Activated CD4-positive, alpha-beta T cell treated with anti-CD3 and anti-CD28 coated beads for 36 hours (primary cell): ENCODE measurements at places on chromosomes 3 and 15. TPM values are rescaled to one million over a fixed set of nuclear protein-coding genes. Genes with fewer than 3 reads are reported as not detected.

DNA sequence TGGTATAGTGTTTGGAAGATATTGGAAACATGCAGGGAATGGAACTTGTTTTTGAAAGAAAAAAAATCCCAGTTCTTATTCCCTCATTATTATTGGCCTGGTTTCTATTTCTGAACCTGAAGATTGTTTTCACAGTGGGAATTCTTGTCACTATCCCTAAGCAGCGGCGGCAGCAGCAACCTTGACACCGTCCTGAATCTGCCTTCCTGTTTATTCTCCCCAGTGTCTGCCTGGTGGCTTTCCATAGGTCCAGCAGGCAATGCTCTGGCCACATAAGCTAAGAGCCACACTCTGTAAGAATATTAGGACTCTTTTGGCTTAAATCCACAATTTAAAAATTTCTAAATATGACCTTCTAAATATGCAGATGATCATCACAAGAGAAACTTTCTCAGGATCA is 178.0 kb downstream of the PLCL2 start:
- H3K27me3 ChIP-seq = no peaks in the 10 kb centered on the region
- peaks cover 23% of the 10 kb centered on the region for H3K36me3 ChIP-seq
- no peak overlapping the region for H3K27ac ChIP-seq

Gene ZMYND10
- total RNA-seq = 1.3 TPM

Gene MYO1E
- 12.6 TPM for total RNA-seq

DNA sequence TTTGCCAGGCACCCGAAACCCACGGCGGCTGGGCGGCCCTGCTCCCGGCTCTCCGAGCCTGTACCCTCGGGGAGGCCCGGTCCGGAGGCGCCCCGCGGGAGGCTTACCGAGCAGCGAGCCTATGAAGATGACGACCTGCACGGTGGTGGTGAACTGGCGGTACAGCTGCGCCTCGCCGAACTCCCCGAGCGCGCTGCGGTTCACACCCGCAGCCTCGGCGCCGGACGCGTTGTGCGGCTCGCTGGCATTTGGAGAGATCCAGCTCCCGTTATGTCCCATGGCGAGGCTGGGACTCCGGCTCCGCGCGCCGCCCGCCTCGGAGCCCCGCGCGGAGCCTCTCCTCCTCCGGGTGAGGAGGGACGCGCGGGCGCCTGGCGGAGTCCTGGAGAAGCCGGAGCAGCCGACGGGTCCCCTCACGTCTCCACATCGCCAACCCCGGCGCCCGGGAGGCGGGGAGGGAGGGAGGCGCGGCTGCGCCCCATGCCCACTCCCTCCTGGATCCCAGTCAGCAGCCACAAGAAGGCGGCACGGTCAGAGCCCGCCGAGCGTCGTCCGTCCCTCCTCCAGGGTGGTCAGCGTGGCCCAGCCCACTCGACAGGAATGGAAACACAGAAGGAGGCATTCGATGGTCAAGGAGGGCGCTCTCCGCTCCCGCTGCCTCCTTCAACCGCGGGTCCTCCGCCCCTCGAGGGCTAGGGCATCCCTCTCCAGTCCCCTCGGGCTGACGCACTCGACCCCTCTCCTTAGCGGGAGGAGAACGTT is at the start of gene GPR176:
Gene GPR176 (minus strand): TSS at position 519 of the 762 bp plus-strand sequence. CDS start 240 bp downstream, at position 279.
- peaks cover 19% of the 10 kb centered on the region for H3K27me3 ChIP-seq
- peak within 1 kb of the TSS; percentile 73 for H3K4me3 ChIP-seq
- DNase-seq = peak; percentile 48
- H3K4me1 ChIP-seq = peaks cover 21% of the 10 kb centered on the region

Gene CAND2
- 2.1 TPM for total RNA-seq

- no peaks in the 10 kb centered on the region for H3K36me3 ChIP-seq
- no peak overlapping the region for H3K27ac ChIP-seq
- DNase-seq = no peak
- H3K4me3 ChIP-seq = no peak overlapping the region
Measured at GRCh38 chr3:36095238-36095637, 285.1 kb upstream of the STAC start.

DNA sequence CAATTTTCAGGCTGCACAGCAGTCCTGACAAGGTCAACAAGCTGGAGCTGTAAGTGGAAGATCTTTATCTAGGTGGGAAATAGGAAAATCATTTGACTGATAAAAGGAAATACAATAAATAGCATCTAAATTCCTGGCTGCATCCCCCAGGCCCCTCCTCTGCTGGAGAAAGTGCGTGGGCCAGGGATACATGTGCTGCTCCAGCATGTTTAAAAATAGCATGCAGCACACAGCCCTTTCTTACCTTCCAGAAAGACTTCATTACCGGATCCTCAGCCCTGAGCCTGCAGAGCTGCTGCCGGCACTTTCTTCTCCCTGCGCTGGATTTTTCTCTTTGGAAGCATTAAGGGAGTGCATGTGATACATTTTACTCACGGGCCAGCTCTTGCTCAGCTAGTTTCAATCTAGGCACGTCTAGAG is 77.3 kb downstream of the HMG20A start:
- no peak for DNase-seq
- H3K36me3 ChIP-seq = no peaks in the 10 kb centered on the region
- H3K27me3 ChIP-seq = no peaks in the 10 kb centered on the region

DNA sequence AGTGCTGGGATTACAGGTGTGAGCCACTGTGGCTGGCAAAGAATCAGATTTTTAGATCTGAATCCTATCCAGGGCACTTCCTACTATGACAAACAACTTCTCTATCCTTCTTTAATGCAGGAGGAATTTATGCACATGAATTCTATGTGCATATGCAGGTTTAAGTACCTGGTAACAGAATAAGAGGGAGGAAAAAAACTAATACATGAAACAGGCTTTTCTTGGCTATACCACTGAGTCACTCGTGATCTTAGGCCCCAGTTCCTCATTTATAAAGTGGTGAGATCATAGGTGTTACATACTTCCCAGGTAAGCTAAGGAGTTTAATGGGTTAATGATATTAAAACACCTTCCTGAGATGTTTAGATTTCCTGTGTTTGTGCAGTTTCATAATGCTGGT is 108.2 kb downstream of the TP63 start:
- no peak overlapping the region for H3K27ac ChIP-seq
- peaks cover 4% of the 10 kb centered on the region for H3K4me1 ChIP-seq
- H3K4me3 ChIP-seq = no peak overlapping the region
- no peak for DNase-seq

Gene GLDN
- total RNA-seq = not detected

GRCh38 chr15:69117431-69117871 is 43.0 kb upstream of the GLCE start:
- H3K4me3 ChIP-seq = no peak overlapping the region
- H3K27ac ChIP-seq = no peak overlapping the region
- H3K36me3 ChIP-seq = no peaks in the 10 kb centered on the region
- H3K27me3 ChIP-seq = peaks cover 9% of the 10 kb centered on the region
- H3K4me1 ChIP-seq = peaks cover 3% of the 10 kb centered on the region

Gene MNS1
- total RNA-seq = 0.41 TPM

GRCh38 chr3:55807210-55807609 is 320.1 kb upstream of the WNT5A start:
- H3K27ac ChIP-seq = no peak overlapping the region
- H3K36me3 ChIP-seq = no peaks in the 10 kb centered on the region
- H3K4me1 ChIP-seq = no peaks in the 10 kb centered on the region
- no peaks in the 10 kb centered on the region for H3K27me3 ChIP-seq

Gene CHL1
- not detected for total RNA-seq

GRCh38 chr3:120506828-120507774 is 56.3 kb upstream of the FSTL1 start:
- peaks cover 14% of the 10 kb centered on the region for H3K27me3 ChIP-seq
- no peak overlapping the region for H3K27ac ChIP-seq
- DNase-seq = peak; percentile 15
- H3K4me3 ChIP-seq = no peak overlapping the region
- no peaks in the 10 kb centered on the region for H3K4me1 ChIP-seq

- no peaks in the 10 kb centered on the region for H3K4me1 ChIP-seq
- DNase-seq = no peak
- no peak overlapping the region for H3K4me3 ChIP-seq
- H3K27me3 ChIP-seq = peaks cover 2% of the 10 kb centered on the region
- no peaks in the 10 kb centered on the region for H3K36me3 ChIP-seq
Measured at GRCh38 chr3:58719684-58720083, 53.1 kb upstream of the FAM3D start.

DNA sequence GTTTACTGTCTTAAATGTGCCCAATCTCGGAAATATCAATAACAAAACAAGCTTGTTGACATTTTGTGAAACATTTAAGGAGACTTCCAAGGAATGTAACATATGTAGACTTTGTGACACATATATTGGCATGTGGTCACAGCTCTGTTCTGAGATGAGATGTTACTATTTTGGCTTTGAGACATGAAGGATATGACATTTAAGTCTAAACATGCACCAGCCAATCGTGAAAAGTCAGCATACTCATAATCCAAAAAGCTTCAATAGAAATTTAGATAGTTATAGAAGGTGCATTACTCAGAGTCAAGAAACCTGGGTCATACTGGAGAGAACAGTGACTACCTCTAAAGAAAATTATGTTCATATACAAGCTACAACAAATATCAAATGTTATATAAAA is 13.4 kb downstream of the COMMD2 start:
- DNase-seq = no peak
- H3K36me3 ChIP-seq = peaks cover 14% of the 10 kb centered on the region
- H3K27ac ChIP-seq = no peak overlapping the region

- DNase-seq = no peak
- no peak overlapping the region for H3K27ac ChIP-seq
- no peaks in the 10 kb centered on the region for H3K4me1 ChIP-seq
Measured at GRCh38 chr15:84035399-84035766, 200.2 kb upstream of the GOLGA6L4 start.

GRCh38 chr3:54150864-54151467 is 28.6 kb downstream of the CACNA2D3 start:
- H3K4me3 ChIP-seq = no peak overlapping the region
- H3K4me1 ChIP-seq = no peaks in the 10 kb centered on the region
- no peak overlapping the region for H3K27ac ChIP-seq
- no peak for DNase-seq

DNA sequence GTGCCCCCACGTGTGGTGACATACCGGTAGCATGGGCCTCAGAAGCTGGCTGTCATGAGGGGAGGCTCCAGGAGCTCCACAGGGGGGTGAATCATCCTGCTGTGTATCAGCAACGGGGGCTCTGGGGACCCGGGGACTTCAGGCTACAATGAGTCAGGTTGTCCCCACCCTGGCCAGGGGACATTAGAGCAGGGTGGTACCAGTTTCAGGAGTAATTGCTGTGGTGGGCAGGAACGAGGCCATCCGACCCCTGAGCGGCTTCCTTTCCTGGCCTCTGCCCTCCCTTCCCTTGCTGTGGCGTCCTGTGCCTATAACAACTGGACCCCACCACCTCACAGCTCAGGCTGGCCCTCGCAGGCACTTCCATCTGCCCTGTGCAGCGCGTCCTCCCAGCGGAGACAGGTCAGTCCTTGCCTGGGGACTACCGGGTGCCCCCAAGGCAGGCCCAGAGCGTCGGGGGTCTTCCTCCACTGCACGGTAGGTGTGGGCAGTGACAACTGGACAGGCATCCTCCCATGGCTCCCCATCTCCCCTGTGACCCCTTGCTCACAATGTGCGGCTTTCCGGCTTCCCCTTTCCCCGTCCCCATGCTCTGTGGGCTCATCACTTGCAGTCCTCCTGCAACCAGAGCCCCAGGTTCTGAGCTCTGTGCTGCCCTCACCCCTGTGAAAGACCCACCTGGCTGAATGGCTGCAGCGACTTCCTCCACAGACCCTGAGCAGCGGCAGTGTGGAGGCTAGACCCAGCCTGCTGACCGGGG is 57.0 kb downstream of the KLF15 start:
- no peak overlapping the region for H3K27ac ChIP-seq
- H3K4me1 ChIP-seq = no peaks in the 10 kb centered on the region
- no peak for DNase-seq
- no peak overlapping the region for H3K4me3 ChIP-seq

Gene PPP1R14D
- total RNA-seq = not detected
